ENCODE measurements at places on chromosomes 13 and 19. TPM values are rescaled to one million over a fixed set of nuclear protein-coding genes. Genes with fewer than 3 reads are reported as not detected.

DNA sequence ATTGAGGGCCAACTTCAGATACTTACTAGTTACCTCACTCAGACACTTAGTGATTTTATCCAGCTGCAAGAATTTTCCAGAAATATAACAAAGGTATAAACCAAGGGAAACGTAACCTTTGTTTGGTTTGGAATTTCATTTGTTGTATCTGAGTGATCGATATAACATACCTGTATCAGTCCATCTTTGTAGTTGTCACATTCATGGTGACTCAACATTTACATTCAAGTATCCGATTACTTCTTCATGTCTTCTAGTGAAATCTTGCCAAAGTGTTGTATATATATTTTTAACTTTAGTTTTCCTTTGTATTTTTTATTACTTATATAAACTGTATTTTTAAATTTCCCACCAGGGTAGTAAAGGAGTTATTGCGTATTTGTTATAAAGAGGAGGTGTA lies 16.9 kb upstream of the MYCBP2 start:
- no peak for DNase-seq

Gene SIGLEC5
- total RNA-seq, result not detected

GRCh38 chr13:109700176-109700575 lies 86.2 kb downstream of the IRS2 start:
- DNase-seq, result no peak

DNA sequence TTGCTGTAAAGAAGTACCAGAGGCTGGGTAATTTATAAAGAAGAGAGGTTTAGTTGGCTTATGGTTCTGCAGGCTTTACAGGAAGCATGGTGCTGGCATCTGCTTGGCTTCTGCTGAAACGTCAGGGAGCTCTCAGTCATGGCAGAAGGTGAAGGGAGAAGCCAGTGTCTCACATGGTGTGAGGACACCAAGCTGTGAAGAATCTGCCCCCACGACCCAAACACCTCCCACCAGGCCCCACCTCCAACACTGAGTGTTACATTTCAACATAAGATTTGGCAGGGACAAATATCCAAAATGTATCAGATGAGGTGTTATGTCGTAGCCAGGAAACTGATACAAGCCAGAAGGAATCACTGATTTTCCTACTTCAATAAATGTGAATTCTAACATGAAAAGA lies 136.5 kb downstream of the CYSLTR2 start:
- no peak for DNase-seq

Gene ZNF43
- 34.3 TPM for total RNA-seq

Data from activated CD8-positive, alpha-beta T cell treated with anti-CD3 and anti-CD28 coated beads, Interleukin-2, amount 10 ng/mL, durations not matched to agents 7 days and 5 days (primary cell).